Epithelial cell of esophagus (primary cell): ENCODE measurements at places on chromosomes 5 and 9.
A peak's percentile ranks its signal among the peaks of the same experiment; 100 is the strongest.

GRCh38 chr5:132493821-132494220 is 3.2 kb upstream of the IRF1 start:
- no peak for DNase-seq

- peak; percentile 9 for DNase-seq
Observed at GRCh38 chr5:137858223-137858916, 9.3 kb upstream of the MYOT start.

- DNase-seq: no peak
Observed at GRCh38 chr5:176875783-176876505, 23.2 kb downstream of the HK3 start.

GRCh38 chr5:141343242-141343952 is at the start of gene PCDHGA3:
Gene PCDHGA3, plus strand, starts transcription at chr5:141343829. Its CDS starts 205 bp downstream, at chr5:141344034.
- peak; percentile 53 for DNase-seq

- DNase-seq: no peak
Observed at GRCh38 chr5:39730699-39731098, 305.9 kb upstream of the DAB2 start.

GRCh38 chr5:666816-667498 is 26.2 kb downstream of the TPPP start:
- no peak for DNase-seq

DNA sequence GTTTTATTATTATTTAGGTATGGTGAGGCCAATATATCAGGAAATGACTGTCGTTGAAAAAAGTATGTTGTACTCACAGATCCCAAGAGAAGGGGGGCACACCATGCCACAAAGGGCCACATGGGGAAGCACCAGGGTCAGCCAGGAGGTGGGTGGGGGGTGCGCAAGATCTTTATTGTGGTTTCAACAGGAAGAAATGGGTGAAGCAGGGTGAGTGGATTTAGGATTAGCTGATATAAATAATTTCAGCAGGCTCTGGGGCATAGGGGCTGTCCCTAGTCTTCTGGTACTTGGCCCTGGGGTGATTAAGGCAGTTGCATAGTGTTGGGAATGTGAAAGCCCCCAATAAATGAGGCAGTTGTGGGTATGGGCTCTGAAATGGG is 8.6 kb downstream of the PDCD1LG2 start:
- no peak for DNase-seq

GRCh38 chr5:72602696-72603685 is 95.8 kb upstream of the ZNF366 start:
- no peak for DNase-seq

DNA sequence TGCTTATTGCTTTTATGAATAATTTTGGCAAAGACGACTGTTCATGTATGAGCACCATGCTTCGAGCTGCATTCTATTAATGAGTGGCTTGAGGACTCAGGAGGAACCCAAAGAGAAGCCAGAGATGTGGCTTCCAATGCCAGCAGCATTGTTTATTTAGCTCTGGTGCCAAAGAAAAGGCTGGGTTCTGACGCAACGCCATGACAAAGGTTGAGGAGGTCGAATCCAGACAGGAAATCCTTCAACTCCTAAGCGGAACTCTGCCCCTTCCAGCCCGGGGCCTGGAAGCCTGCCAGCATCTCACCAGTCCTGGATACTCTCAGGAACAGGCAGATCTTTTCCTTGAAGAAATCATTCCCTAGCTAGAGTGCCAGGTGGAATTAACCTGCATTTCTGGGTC is 104.4 kb downstream of the ARHGAP26 start:
- DNase-seq: peak; percentile 71

DNA sequence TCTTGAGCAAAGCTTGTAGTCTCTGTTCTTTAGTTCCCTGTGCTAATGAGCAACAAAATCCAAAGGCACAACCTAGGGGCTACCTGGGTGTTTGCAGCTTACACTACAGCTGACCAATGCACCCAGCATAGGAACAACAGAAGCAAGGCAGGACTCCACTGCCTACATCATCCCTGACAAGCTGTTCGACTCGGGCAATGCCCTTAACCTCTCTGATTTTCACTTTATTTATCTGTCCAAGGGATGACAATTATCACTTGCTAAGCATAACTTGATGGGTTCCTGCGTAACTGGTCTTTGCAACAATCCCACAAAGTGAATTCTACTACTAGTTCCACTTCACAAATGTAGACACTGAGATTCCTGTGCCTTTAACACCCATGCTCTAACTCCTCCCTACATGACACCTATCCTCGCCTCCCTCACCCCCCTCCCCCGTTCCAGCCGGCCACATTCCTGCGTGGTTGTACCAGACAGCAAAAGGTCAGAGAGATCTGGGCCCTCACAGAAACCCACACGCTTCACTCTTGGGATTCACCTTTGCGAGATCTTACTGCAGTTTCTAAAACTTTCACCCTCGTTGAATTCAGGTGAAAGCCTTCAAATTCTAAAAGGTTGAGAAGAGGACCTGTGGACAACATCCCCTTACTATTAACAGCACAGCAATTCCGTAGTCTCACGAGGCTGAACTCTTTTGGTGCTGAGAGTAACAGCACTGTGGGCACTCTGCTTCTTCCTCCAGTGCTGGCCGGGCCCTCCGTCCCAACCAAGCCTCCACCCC is 995 bp downstream of the IPPK start:
- DNase-seq: peak; percentile 79
